ENCODE measurements at places on chromosomes 16 and 17.
A peak's percentile ranks its signal among the peaks of the same experiment; 100 is the strongest.

- no peak for DNase-seq
Observed at GRCh38 chr17:45693792-45694191, 90.3 kb upstream of the CRHR1 start.

- DNase-seq = no peak
Observed at GRCh38 chr16:8572919-8573724, 17.2 kb downstream of the TMEM114 start.

DNA sequence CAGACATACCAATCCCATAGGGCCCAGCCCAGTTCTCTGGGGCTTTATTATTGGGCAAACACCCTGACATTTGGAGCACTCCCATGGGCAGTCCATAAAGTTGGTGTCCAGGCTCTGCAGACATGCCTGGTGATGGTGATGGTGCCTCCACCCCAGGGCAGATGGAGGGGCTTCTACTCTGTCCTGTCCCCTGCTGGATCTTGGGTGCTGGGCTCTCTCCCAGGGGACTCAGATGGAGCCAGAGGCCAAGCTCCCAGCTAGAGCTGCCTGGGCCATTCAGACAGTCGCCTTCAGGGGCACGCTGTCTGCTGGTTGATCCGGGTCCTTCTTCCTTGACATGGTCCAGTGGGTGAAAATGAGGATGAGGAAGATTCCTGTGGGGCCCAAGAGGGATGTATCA is 10.6 kb downstream of the CDH16 start:
- DNase-seq = no peak

GRCh38 chr16:74813109-74813641 is 38.6 kb upstream of the FA2H start:
- DNase-seq = peak; percentile 90

GRCh38 chr16:89216315-89217137 is 977 bp upstream of the ZNF778 start:
- DNase-seq = peak; percentile 80

DNA sequence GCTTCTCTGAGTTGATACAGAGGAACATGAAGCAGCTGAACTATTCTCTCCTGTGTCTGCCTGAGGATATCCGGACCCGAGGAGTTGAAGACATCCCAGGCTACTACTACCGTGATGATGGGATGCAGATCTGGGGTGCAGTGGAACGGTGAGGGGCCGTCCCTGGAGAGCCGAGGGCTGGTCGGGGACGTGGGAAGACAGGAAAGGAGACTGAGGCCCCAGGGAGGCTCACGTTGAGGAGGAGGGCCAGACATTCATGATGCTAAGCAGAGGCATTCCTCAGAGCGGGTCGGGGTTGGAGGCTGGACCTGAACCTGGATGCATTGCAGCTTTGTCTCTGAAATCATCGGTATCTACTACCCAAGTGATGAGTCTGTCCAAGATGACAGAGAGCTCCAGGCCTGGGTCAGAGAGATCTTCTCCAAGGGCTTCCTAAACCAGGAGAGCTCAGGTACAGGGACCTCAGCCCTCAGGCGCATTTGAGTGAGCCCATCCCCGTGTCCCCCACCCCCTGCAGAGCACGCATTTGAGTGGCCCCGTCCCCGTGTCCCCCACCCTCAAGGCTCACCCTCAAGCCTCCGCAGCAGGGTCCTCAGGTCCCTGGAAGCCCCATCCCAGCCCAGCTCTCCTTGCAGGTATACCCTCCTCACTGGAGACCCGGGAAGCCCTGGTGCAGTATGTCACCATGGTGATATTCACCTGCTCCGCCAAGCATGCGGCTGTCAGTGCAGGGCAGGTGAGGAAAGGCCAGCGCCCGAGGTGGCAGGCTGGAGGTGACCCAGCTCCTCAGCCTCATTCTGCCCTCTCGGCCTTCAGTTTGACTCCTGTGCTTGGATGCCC is 8.3 kb downstream of the ALOX15B start:
- DNase-seq = no peak

GRCh38 chr17:78449983-78450595 is 71.6 kb downstream of the PGS1 start:
- DNase-seq = no peak

DNA sequence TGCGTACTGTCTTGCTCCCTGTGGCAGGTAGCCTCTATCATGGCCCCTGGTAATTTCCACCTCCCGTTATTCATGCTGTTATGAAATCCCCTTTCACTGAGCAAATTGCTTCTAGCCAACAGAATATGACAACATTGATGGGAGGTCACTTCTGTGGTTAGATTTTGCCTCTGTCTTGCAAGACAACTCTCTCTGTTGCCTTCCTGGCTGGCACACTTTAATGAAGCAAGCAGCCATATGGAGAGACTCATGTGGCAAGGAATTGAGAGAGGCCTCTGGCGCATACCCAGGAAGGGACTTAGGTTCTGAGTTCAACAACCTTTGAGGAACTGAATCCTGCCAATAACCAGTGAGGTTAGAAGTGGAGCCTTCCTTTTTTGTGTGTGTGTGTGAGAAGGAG is 51.8 kb upstream of the GPRC5B start:
- no peak for DNase-seq

GRCh38 chr16:67236563-67237395 is 9.8 kb downstream of the TMEM208 start:
- DNase-seq = no peak

DNA sequence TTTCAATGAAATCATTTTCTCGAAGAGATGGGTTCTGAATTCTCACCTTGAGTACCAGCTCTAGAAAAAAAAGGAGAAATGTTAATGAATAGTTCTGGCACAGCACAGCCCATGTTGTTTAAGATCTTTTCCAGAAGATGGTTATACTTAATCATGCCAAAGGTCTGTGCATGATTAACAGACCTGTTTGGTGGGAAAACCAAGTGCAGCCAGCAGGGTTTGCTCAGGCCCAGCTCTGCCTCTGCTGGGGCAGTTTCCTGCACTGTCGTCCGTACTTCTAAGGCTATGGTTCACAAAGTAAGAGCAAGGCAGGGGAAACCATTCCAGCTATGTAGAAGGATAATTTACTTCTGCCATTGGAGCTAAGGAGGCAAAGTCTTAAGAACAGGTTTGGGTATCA is 10.7 kb downstream of the ANKRD40 start:
- peak; percentile 42 for DNase-seq

DNA sequence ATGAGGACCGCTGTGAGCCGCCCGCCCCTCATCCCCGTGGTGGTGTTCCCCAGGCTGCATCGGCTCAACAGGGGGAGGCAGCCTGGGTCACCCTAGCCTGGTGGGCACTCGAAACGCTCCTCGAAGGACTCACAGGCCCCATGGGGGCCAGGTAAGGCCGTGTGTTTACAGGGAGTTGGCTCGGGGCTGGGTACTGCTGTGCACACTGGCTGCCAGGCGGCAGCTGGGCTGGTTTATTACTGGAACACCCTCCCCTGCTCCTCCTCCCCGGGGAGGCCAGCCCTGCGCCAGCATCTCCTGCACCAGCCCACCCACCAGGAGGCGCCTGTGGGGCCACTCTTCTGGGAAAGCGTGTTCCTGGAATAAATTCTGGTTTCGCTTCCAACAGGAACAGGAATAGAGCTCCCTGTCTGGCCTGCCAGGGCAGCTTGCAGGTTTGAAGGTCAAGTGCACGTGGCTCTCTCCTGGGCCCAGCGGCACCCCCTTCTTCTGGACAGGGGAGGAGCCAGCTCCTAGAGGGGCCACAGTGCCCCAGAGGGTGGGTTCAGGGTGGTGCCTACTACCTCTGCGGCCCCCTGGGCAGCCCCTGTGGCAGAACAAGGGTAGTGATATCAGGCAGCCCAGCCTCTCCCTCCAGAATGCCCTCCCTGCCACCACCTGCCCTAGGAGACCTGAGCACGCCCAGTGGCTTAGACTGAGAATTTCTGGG is 11.3 kb downstream of the MCRIP1 start:
- peak; percentile 97 for DNase-seq

DNA sequence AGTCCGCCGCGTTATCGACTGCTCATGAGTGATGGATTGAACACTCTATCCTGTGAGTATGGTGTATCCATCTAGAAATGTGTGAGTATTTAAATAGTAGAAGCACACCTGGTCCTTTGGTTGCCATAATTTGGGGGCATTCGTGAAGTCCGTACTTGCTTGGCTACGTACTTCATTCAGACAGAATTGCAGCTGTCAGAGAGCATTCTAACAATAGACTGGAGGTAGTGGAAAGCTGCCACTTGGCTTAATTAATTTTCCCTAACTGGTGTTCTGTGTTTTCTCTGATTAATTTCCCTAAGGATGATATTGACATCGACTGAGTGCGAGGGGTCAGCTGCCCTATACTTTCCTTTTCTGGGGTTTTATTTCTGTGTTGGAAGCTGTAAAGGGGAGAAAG is 14.1 kb downstream of the RPA1 start:
- no peak for DNase-seq

- DNase-seq = no peak
Observed at GRCh38 chr16:8241408-8241807, 348.9 kb downstream of the TMEM114 start.

DNA sequence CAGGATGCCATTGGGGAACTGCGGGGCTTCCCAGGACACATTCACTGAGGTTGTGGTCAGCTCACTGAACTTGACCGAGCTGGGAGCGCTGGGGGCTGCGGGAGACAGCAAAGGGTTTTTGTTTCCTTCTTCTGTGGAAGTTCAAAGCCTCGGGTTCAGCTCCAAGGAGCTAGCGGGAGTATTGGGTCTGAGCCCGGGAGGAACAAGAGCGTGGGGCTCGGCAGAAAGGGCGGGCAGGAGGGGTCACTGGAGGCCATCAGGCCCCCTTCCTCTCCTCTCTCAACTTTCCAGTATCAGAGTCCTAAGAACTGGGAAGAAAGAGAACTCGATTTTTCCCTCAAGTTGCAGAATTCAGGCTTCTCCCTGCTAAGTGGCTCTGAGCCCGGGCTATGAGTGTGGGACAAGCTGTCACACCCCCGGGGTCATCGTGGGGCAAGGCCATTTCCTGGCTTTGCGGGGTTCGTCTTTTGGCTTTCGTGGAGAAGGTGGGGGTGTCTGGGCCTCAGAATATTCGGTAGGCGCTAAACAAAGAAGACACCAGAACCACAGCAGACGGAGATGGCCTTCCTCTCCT is 53.6 kb upstream of the CDC42EP4 start:
- no peak for DNase-seq

- no peak for DNase-seq
Observed at GRCh38 chr17:64400642-64401041, 10.0 kb upstream of the PECAM1 start.

GRCh38 chr16:8775359-8775758 is 22.1 kb downstream of the TMEM186 start:
- no peak for DNase-seq

DNA sequence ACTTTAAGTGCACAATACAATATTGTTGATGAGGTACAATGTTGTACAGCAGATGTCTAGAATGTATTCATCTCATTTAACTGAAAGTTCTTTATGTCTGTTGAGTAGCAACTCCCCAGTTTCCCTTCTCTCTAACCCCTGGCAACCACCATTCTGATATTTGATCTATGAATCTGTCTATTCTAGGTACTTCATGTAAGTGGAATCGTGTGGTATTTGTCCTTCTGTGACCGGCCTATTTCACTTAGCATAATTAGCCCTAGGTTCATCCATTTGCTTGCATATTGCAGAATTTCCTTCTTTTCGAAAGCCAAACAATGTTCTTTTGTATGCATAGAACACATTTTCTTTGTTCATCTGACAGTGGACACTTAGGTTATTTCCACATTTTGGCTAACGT is 10.8 kb downstream of the RGS9 start:
- DNase-seq = no peak

GRCh38 chr16:10039220-10040096 is 142.8 kb downstream of the GRIN2A start:
- peak; percentile 16 for DNase-seq

- DNase-seq = no peak
Observed at GRCh38 chr16:4859190-4859899, 12.1 kb downstream of the UBN1 start.

DNA sequence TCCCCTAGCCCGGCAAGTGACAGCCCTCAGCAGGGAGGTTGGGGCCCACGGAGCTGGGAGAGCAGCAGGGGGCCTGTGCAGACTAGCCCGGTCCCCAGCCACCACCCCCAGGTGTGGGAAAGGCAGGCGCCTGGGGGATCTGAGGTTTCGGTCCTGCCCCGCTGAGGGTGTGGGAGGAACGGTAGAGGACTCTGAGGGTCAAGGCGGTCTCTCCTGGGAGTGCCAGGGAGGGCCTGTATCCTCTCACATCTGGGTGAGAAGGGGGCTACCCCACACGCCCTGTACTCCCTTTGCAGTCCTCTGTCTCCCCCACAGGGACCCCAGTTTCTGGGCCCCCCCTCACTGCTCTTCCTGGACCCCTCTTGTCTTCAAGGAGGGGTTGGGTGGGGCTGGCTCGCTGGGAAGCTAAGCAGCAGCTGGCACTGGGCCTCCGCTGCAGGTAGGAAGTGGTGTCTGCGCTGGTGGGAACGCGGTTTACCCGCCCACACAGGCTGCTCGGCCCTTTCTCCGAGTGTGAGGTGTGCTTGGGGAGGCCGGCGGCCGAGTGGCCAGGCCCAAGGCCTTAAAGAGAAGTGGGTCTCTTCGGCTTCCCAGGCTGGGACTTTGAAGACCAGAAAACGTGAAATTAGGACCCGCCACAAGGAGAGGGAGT is 15.4 kb downstream of the CD7 start:
- DNase-seq = no peak

DNA sequence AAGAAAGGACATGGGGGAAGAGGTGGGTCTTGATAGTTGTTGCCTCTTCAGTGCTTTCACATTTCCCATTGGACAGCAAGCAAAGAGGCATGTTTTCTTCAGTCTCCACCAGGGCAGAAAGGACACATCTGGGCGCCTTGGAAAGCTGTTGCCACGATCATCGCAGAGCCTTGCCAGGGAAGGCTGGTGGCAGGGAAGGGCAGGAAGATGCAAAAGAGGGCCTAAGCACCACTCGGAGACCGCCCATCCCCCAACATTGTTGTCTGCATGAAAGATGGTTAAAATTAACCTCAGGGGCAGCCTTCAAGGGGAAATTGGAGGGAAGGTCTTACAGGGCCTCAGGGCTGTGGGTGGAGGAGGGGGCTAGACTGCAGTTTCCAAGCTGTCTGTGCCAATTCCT is 114.2 kb downstream of the SOX9 start:
- DNase-seq = no peak

GRCh38 chr16:13805951-13806350 is 114.0 kb upstream of the ERCC4 start:
- DNase-seq = no peak

DNA sequence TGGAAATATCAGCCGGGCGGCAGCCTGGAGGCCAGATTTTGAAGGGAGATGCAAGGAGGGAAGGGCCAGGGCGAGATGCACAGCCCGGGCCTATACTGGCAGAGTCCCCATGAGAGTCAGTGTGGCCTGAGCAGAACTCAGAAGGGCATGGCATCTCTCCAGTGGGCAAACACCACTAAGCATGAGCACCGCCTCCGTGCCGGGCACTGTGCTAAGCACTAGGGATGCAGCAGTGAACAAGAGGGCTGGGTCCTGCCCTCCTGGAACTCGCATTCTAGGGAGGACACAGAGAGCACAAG is 33.5 kb downstream of the TK2 start:
- DNase-seq = no peak

- DNase-seq = no peak
Observed at GRCh38 chr16:57774705-57775285, 27.5 kb downstream of the KIFC3 start.

GRCh38 chr17:14061666-14062560 is 7.4 kb upstream of the COX10 start:
- no peak for DNase-seq
